ENCODE measurements at places on chromosomes 3 and 15.

GRCh38 chr15:52180196-52180835 is 10.9 kb downstream of the GNB5 start:
- no peak for DNase-seq

DNA sequence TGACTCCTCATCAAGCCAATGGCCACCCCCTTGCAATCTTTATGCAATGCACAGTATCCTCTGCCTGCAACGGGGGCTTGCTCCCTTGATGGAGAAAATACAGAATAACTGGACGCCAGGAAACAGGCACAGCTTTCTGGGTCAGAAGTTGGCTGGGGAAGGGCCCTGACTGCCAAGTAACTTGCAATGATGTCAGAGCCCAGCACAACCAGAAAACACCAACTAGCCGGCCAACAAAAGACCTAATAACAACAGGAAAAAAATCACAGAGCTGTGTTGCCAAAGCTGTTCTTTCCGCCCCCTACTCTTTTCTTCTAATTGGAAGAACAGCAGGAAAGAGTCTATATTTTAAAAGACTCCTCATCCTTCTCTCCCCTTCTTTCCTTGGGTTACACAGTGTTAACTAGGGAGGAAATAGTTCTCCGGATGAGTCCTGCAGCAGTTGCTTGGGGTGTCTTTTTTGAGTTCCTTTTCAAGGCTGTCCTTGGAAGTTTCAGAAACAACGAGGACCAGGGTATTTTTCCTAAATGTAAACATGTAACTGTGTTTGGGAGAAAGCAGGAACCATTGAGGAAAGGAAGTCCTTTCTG is 1.4 kb upstream of the SEMA6D start:
- DNase-seq = no peak

- no peak for DNase-seq
These were observed 540.1 kb downstream of the NR2F2 start for GRCh38 chr15:96870580-96870979.

DNA sequence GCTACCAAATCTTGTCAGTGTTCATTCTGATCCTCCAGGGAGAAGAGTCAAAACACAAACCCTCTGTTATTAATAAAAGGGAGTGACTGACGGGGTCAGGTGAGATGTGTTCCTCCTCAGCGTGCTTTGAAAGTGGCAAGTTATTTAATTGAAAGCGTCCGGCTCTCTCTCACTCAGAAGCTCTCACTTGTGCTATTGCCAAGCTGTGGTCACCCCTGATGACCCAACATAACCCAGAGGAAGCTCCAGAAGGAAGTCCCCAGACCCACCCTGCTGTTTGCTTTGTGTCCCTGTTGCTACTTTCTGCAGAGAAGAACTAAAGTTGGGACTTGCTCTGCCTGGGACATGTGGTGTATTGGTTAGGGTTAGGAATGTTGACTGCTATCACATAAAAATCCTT is 235.6 kb downstream of the EDEM1 start:
- DNase-seq = no peak

- DNase-seq = no peak
These were observed 63.7 kb downstream of the SLC30A4 start for GRCh38 chr15:45458746-45459403.

GRCh38 chr15:55526559-55527036 is 18.6 kb upstream of the DNAAF4 start:
- peak; percentile 37 for DNase-seq

GRCh38 chr3:46183330-46183729 is 24.8 kb downstream of the CCR1 start:
- no peak for DNase-seq

GRCh38 chr3:18403061-18403460 is 22.1 kb downstream of the SATB1 start:
- DNase-seq = no peak

GRCh38 chr3:60456180-60456579 is 795.1 kb downstream of the FHIT start:
- no peak for DNase-seq

GRCh38 chr15:99986297-99987118 is 253.3 kb upstream of the LYSMD4 start:
- DNase-seq = no peak

- DNase-seq = no peak
These were observed 6.1 kb upstream of the MB21D2 start for GRCh38 chr3:192923731-192924130.

DNA sequence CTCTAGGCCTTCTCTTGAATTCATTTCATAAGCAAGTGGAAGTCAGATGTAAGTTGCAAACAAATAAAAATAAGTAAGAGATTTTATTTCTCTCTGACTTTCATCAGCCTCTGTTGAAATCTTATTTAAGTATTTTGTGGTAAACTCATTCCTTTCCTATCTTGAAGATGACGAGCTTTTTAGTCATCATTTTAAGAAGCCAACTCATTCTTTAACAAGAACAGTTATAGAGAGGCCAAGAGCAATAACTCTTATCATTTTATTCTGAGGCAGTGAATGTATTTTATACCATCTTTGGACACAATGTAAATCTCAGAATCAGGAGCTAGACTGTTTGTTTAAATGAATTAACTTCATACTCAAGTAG is 147.5 kb upstream of the MBNL1 start:
- peak; percentile 29 for DNase-seq

DNA sequence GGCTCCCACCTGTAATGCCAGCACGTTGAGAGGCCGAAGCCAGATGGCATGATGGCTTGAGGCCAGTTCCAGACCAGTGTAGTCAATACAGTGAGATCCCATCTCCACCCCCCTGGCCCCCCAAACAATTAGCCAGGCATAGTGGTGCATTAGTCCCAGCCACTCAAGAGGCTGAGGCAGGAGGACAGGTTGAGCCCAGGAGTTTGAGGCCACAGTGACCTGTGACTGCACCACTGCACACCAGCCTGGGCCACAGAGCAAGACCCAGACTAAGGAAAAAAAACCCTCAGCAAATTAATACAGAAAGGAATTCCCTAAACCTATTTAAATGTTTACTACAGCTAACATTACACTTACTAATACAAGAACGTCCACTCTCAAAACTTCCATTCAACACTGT is 424.6 kb downstream of the SHQ1 start:
- DNase-seq = no peak

DNA sequence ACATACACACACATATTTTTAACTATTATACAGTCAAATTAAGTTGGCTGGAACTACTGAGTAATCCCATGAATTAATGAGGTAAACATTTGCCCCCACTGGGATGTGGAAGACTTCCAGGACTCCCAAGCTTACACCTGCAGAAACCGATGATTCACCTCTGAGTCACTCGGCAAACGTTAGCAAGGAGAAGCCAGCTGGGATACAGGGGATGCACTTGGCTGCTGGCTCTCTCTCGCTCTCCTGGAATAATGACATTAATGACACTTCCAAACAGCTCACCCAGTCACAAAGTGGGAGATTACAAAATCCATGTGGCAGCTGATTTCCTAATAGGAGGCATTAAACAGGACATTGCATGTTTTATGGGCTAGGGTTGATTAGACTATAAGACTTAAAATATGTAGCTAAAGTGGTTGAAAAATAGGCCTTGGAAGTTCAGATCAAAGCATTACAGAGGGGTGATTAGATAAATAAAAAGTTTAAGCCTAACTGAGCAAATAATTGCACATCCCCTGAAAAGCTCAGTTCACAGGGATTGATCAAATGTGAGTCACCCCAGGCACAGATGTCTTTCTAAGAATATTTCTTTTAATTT is 500.9 kb downstream of the SOX2 start:
- peak; percentile 27 for DNase-seq

DNA sequence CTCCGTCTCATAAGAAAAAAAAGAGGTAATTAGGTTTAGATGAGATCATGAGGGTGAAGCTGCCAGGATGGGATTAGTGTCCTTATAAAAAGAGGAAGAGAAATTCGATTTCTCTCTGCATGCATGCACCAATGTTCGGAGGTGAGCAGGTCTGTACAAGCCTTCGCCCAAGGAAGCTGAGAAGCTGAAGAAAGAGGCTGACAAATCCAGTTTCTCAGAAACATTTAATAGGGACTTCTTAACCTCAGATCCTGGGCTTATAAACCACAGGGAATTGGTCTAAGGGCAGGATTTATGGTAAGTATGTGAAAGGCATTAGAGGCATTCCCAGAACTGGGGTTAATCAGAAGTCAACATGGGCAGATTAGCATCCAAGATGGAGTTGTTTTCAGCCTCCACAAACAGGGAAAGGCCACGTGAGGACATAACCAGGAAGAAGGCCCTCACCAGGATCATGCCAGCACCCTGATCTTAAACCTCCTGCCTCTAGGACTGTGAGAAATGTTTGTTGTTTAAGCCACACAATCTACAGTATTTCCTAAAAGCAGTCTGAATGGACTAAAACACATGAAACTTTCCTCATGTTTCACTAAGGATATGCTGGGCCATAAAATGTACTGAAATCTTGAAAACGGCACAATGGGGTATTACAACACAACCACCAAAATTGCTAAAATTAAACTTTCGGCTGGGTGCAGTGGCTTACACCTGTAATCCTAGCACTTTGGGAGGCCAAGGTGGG is 11.3 kb downstream of the SHISA5 start:
- DNase-seq = no peak

- no peak for DNase-seq
These were observed 111.2 kb upstream of the SUCLG2 start for GRCh38 chr3:67765575-67765974.

- DNase-seq = no peak
These were observed 2.7 kb downstream of the ZMAT3 start for GRCh38 chr3:179068779-179069530.

- DNase-seq = no peak
These were observed 78.2 kb upstream of the BNC1 start for GRCh38 chr15:83362706-83363105.

- no peak for DNase-seq
These were observed 100.5 kb downstream of the CGGBP1 start for GRCh38 chr3:87958289-87958688.

DNA sequence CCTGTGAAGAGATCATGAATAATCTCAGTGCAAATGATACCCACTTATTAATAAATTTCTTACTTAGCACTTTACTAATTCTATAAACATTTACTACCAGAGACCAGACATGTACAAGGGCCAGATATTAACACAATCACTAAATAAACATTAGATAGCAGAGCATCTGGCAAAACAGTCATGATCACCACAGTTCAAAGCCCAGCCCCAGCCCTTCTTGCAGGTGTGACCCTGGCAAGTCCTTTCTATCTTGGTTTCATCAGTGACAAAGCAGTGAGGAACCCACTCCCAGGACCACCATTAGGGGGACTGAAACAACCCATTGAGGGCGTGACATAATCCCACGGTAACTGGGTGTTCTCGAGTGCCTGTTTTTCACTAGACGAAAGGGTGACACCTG is 11.6 kb downstream of the ZXDC start:
- DNase-seq = no peak

All from HFF-Myc (cell line).